Urinary bladder (tissue), 4 donors: ENCODE measurements at places on chromosomes 2 and 18.

DNA sequence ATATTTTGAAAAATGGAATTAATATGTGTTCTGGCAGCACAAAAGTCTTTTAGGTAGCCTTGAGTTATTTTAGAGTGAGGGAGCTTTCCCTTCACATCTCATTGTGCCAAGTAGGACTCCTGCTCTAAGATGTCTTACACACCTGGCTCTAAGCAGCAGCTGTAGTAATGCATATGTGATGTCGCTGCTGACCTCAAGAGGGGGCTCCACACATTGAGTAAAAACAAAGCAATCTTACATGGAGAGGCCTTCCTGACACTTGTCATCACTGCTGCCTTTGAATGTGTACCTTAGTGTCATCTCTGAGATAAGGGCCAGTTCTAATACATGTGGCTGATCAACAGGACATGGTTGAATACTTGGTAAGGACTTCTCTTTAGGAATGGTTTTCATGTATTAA lies 75.8 kb downstream of the ACTR3 start:
- DNase-seq, result no peak

- no peak for DNase-seq
Observed at GRCh38 chr18:8952769-8953760, 149.4 kb upstream of the NDUFV2 start.

DNA sequence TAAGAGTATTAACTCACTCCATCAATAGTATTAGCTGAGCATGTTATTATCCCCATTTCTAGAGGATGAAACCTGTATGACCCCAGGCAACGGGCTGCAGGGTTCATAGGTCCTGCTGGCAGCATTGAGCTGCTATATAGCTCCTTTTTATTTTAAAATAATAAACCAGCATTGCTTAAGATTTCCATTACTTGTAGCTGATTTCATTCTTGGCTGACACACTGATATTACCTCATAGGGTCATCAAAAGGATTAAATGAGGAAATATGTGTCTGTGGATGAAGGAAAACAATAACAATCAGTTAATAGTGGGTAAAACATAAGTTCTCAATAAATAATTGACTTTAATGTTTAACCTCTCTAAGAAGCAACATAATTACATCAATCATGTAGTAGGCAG lies 48.3 kb upstream of the NRP2 start:
- no peak for DNase-seq

DNA sequence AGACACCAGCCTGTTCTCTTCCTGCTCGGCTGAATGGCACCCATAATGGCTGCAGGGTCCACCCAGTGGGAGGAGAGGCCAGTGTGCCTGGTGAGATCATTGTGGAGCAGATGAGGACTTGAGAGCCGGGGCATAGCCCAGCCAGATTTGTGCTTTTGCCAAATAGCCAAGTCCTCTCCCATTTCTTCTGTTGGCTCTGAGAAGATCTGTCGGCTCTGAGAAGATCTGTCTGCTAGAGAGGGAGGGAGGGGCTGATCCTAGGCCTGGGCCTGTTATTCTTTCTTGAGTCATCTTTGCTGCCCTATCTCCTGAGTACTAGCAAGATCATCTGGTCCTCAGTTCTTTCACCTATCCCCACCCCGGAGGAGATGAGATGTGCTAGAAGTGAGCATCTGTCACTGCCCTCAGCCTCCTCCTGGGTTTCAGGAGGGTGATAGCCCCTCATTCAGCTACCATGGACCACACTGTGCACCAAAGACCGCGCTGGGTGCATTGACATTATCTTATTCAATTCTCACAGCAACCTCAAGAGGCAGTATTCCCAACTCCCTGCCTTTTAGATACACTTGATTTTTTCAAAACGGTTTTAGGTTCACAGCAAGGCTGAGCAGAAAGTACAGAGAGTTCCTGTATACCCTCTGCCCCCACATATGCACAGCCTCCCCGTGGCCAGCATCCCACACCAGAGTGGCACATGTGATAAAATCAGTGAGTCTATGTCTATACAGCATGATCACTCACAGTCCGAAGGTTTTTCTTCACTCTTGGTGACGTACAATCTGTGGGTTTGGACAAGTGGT lies 98.6 kb downstream of the CAPN13 start:
- no peak for DNase-seq

GRCh38 chr2:20633001-20633400 lies 17.9 kb downstream of the HS1BP3 start:
- DNase-seq, result no peak

DNA sequence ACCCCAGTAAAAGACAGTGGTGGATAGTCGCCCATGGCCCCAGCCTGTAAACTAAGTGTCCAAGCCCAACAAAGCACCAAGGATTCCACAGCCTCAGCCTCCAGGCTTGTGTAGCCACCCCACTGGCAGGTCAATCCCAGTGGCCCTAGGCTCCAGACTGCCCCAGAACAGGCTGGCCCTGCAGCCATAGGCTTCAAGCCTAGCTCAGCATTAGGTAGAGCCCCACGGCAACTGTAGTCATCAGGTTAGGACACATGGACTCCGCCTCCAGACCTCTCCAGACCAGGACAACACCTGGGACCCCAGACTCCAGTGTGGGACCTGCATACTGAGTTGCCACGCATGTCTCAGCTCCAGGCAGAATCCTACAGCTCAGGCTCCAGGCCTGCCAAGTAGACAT lies 1590.6 kb upstream of the DDX18 start:
- DNase-seq, result no peak

DNA sequence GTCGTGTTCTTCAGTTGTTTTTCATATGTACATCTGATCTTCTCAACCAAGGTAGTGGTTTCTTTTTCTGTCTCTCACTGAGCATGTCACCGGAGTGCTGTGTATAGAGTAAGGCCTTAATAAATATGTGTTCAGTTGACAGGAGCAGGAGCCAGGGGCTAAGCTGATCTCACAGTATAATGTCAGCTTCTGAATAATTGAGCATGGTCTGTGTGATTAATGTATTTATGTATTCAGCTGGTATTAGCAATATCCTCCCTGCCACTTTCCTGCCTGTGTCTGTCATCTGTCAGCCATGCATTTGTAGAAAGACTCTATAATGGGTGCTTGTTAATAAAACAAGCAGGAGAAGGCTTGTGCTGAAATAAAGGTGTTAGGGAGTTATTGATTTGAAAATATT lies 198.9 kb downstream of the ADCYAP1 start:
- DNase-seq, result no peak

DNA sequence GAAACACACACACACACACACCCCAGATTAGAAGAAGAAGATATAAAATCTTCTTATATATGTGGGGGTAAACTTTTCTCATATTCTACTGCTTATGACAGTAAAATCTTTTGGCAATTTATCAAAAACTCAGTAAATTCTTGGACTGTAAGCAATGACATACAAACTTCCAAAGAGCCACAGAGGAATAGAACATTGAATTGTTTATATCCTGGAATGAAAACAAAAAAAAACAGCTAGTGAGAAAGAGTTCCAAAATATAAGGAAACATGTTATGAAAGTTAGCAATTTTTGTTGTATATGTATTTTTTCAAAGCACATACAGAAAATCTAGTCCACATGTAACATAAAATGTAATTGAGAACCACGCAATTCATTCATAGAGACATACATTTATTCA lies 764.9 kb downstream of the DSC3 start:
- DNase-seq, result no peak

- DNase-seq, result no peak
Observed at GRCh38 chr2:64092502-64092901, 51.7 kb downstream of the PELI1 start.

DNA sequence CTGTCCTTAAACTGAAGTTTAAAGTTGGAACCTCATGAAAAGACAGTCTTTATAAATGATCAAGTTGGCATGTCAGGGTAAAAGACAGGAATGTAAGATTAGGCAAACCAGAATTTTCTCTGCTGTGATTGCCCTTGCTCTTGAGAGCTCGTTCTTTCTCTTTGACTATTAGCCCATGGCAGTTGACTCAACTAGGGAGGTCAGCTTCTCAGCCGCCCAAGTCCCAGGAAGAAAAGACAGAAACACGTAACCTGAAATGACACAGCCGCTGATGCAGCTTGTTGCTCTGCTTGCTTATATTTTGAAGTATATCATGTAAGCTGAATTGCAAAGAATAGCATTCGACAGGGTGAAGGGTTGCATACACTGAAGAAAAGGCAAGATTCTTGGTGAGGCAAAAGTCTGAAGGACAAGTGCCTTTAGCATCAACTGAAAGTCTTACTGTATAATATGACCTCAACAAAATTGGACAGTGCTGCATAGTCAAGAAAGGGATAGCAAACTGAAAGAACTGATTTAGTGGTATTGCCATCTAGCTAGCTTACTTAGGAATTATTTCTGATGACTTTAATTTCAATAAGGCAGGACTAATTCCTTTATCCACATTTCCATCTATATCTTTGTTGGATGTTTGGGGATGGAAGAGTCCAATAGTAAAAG lies 54.7 kb downstream of the ARHGAP15 start:
- DNase-seq, result no peak

DNA sequence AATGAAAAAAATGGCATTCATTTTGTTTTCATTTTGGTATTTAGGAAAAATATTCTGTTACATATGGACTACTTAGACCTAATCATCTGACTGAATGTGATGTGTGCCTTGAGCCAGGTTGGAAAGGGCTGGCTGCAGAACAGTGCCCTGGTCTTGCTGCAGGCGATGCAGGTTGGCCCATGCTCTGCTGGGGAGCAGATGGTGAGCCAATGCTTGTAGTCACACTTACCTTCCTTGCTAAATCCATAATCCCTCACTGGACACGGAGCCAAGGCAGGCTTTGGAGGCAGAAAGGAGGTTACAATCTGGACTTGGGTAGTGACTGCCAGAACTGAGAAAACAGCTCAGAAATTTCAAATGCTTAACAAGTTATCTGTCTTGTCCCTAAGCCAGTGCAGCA lies 228.7 kb downstream of the ARHGAP15 start:
- no peak for DNase-seq

DNA sequence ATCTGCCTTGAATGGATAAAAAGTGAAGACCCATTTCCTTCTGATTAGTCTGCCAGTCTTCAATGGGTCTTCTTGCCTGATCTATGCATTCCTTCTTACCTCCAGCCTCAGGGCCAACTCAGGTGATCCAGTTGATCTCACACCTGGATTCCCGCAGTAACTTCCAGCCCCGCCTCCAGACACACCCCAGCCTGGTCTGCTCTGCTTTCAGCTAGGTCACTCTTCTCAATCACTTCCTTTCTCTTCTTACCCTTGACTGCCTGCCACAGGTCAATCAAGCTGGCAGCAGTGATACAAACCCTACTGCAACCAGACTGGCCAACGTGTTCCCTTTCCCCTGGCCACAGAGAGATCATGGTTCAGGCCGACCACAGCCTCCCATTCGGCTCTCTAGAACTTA lies 263.6 kb downstream of the ZNF516 start:
- no peak for DNase-seq

DNA sequence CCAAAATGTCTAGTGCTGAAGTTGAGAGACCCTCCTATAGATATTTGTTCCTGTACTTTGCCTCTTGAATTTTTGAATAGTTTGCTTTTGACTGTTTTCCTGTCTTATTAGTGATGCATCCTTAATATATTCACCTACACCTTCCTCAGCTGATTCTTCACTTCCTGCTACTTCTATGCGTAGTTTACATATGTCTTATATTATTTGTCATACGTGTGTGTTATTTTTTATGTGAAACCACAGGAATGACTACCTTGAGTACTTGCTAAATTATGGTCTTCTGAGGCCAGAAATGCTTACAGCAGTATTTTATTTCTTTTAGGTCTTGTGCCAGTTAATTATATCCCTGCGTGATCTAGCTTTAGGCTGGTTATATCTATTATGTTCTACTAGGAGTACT lies 9.9 kb downstream of the UBE2E3 start:
- no peak for DNase-seq

DNA sequence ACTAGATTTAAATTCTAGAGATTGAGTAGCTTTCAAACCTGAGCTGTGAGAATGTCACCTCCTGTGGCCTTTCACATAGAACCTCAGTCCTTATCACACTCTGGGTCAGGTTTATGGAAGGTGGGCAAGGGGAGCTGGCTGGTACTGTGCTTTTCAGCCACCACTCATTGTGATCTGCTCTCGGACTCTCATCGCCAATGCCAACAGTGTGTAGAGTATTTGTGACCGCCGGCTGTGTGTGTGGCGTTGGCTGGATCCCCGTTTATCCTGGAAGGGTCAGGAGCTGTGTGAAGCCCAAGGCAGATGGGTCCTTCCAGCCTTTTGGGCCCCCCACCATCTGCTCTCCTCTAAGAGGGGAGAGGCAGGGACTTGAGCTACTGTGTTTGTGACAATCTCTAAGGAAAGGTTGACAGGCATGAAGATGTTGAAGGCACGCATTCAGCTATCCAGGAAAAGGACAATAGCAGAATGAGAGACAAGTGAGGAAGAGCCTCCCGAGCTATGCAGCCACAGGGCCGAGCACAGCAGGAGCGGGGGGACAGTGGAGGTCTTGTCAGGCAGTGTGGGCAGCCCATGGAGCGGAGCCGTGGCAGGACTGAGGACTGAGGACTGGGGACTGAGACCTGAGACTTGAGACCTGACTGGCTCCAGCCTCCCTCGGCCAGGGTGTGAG lies 107.1 kb upstream of the TPO start:
- DNase-seq, result no peak

DNA sequence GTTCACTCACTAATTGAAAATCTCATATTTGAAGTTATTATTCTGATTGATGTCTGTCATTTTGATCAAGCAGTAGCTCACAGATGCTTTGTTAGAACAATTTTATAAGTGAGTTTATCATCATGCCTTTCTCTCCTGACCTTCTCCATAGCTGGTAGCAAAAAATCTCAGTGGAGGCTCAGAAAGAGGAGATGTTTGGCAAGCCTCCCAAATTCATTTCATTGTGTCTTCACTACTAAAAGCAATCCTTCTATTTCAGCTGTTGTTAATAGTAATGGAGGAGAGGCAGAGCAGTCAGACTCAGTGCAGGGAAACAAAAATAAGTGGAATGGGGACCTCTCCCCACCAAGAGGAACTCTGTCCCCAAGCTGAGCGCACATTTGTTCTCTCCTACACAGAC lies 2127.8 kb upstream of the CELF4 start:
- no peak for DNase-seq

DNA sequence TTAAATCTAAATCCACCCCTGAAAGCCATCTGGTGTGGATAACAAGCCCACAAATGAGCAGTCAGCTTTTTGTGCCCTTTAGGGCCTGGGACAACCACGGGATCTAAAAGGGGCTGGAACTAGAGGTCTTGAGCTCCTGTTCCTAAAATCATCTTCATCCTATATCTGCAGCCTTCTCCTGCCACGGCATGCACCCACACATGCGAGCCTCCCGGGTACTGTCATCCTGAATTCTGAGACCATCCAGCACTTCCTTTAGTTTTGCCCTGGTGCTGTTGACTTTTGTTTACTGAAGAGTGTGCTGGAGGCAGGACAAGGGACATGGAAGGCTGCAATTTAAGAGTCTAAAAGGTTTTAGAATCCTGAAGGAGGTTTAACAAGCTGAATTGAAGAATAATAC lies 183.2 kb downstream of the FAM210A start:
- no peak for DNase-seq

DNA sequence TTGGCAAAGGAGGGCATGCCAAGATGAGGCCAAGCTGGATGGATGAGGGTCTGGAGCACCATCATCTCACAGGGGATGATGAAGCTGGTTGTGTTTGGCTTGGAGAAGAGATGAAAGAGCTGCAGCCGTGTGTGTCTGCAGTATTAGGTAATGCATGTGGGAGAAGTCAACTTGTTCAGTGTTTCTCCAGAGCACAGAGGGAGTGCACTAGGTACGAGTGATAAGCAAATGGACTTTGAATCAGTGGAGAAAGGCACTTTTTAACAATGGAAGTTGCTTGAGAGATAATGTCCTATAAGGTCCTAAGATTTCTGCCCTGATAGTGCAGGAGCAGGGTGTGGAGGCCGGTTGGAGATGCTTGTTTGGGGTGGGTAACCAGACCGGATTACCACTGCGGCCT lies 36.0 kb downstream of the SLC14A2 start:
- DNase-seq, result no peak

GRCh38 chr2:184416146-184416913 lies 182.0 kb upstream of the ZNF804A start:
- no peak for DNase-seq
